ENCODE measurements at places on chromosomes 6 and 20.

GRCh38 chr6:110488606-110489190, 12.3 kb upstream of the SLC22A16 start:
- DNase-seq, result no peak

DNA sequence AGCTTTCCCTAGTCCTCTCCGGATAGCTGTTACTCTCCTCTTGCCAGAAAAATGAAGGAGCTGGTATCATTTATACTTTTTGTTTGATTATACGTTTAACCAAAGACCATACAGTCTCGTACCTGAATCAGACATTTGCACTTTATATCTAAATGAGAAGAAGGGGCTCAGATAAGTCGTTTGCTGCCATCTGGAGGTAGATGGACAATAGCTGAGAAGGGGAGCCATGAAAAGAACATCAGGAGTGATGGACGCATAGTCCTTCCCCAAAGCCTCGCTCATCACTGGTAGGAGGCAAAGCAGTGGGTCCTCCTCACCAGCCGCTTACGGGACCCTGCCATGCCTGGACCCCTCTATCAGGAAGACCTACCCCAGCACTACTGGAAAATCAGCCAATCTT, 45.4 kb downstream of the RPF2 start:
- DNase-seq, result no peak

DNA sequence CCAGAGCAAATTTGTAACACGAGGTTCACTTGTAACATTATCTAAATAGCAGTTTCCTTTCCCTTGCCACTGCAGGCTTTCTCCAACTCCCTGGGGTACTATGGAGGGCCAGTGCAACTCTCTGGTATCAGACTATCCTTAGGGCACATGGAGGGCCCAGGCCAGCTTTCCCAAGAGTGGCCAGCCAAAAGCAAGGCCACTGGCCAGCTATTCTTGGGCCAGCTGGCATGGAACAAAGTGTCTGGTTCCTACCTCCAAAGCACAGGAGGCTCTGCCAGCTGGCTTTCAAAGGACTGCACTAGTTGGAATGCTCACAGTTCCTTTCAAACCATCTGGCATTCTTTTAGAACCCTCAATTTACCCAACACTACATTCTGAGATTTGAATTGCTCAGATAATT, 8.7 kb downstream of the RNF24 start:
- DNase-seq, result no peak

DNA sequence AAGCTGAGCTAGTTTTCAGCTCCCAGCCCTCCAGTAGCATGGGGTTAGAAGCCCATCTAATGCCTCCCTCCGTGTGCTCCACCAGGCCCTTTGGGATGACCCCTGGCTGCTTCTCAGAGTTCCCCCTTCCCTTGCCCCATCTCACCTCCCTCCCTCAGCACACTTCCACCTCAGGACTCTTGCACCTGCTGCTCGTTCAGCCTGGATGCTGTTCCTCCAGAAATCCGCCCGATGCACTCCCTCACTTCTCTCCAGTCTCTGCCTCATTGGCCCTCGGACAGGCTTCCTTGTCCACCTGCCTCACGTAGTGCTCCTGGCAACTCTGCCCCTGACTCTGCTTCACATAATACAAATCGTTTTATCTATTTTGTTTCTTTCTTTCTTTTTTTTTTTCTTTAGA, 26.8 kb downstream of the FGD2 start:
- DNase-seq, result no peak

- no peak for DNase-seq
Measured at GRCh38 chr6:136359851-136360250, 70.2 kb upstream of the BCLAF1 start.

GRCh38 chr6:128710315-128710714, 172.6 kb upstream of the LAMA2 start:
- no peak for DNase-seq

All from fibroblast of villous mesenchyme (primary cell).